ENCODE measurements at places on chromosomes 1 and 21. TPM values are rescaled to one million over a fixed set of nuclear protein-coding genes. Genes with fewer than 3 reads are reported as not detected.

F13B gene
- total RNA-seq = not detected

ZNF593OS gene
- total RNA-seq = not detected

FCRL2 gene
- total RNA-seq = not detected

CSF3R gene
- total RNA-seq = 17.6 TPM

OR14C36 gene
- total RNA-seq = not detected

CRYZL1 gene
- 59.1 TPM for total RNA-seq

LCE1A gene
- not detected for total RNA-seq

AKR7A3 gene
- total RNA-seq = 3.3 TPM

NCF2 gene
- total RNA-seq = 4.2 TPM

TFF3 gene
- not detected for total RNA-seq

TNFRSF4 gene
- 1.3 TPM for total RNA-seq
